NCI-H510A (cell line): ENCODE measurements at places on chromosomes 12 and 14.

- DNase-seq: no peak
Observed at GRCh38 chr14:91899213-91899612, 31.9 kb upstream of the TC2N start.

- DNase-seq: no peak
Observed at GRCh38 chr12:38907201-38907923, 2.0 kb upstream of the CPNE8 start.

DNA sequence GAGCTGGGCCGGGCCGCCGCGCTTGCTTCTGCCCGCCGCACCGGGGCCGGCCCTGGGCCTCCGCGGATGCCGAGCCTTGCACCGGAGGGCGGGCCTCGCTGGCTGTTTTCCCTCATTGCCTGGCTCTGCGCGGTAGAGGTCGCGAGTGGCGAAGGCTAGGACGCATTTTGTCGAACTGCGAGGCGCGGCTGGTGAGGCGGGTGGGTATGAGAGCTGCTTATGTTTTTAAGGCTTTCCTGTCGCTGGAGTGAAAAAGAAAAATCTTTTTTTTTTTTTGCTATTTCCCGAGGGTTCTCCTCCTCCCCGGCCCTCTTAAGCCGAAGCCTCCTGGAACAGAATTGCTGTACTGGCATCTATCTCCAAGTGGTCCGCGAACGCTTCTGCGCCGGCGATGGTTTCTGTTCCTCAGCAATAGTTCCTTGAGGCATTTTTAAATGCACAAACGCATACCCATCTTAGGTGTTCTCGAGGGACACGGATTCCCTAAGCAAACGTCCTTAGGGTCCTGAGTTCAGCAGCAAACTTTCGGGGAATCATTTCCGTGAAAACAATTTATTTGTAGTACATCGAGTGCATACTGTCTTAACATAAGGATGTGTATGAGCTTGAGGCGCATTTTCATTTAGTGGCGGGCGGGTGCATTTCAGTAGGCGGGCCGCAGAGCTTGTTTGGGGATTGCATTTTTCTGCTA, 631 bp downstream of the RESF1 start:
- no peak for DNase-seq

GRCh38 chr14:104821229-104821945, 20.5 kb downstream of the ZBTB42 start:
- DNase-seq: no peak

GRCh38 chr14:59629444-59630287, 53.1 kb upstream of the CCDC175 start:
- no peak for DNase-seq

DNA sequence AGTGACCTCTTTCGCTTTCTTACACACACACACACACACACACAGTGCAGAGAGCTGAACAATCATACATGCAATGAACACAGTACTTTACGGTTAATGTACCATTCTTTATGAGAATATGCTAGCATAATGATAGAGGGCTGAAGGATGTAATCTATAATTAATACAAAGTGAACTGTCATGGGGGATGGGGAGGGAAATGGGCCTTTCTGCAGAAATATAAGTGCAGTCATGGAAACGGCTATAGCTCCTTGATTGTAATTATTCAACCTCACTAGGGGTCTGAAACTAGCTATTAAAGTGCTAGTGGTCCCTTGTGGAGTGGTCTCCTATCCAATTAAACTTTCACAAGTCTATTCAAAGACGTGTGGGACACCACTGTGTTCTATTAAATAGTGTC, 443.2 kb upstream of the FOXG1 start:
- DNase-seq: no peak

GRCh38 chr14:65972346-65972870, 513.8 kb upstream of the CCDC196 start:
- no peak for DNase-seq

- DNase-seq: no peak
Observed at GRCh38 chr14:36974985-36975384, 197.4 kb downstream of the SLC25A21 start.

- DNase-seq: no peak
Observed at GRCh38 chr12:92341065-92341668, 195.5 kb upstream of the BTG1 start.

DNA sequence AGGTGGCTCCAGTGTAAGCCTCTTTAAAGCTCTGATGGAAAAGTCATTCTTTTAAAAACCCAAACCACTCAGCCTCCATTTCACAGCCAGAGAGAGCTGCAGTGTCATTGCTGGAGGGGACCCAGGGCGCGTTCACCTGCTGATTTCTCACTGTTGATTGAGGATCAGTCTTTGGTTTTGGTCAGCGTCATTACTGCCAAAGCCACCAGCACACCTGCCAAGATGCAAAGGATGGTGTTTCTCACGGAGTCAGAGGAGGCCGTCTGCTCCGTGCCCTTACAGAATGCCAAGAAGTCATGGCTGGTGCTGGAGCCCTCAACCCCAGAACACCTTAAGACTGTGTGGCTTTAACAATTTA, 32.8 kb upstream of the BATF start:
- no peak for DNase-seq

- no peak for DNase-seq
Observed at GRCh38 chr14:76467711-76468155, 91.8 kb downstream of the ESRRB start.

GRCh38 chr12:50085615-50086072, 502 bp downstream of the SMARCD1 start:
- DNase-seq: no peak

DNA sequence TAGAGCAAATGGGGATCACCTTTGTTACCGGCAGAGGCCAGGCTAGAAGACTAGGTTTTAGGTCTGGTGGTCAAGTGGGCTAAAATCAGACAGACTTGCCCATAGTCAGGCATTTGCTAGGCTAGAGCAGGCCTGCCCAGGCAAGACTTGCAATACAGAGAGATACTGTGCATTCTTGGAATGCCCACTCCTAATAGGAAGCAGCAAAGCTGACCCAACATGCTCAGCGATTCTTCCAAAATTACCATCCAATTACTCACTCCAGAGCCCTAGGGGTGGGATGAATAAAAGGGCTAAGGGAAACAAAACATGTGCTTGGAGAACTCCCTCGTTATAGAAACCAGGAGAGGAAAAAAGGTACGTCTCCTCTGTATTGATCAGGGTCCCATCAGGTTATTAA, 187.8 kb upstream of the AMIGO2 start:
- no peak for DNase-seq

DNA sequence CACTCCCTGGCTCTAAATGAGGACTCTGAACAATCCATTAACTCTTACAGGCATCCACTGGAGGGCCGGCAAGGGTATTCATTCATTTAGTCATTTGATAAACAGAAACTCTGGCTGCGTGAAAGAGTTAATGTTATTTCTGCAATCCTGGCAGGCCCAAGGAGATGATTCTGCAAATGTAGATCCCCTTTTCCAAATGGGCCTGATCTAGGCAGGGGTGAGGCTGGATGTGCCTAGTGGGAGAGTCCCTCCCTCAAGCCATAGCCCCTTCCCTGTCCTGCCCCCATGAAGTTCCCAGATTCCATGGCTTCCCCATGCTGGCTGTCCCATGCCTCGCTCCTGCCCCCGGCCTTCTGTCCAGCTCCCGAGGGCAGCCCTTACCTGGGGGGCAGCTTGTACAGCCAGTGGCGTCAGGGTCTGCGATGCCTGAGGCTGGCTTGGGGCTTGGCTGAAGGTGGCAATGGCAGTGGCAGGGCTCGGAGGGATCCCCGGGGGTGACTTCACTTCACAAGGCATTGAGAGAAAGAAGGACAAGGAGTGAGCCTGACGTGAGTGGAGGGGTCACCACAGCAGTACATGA, 18.4 kb downstream of the POU6F1 start:
- DNase-seq: no peak

- DNase-seq: no peak
Observed at GRCh38 chr14:21097636-21098075, 799 bp downstream of the ZNF219 start.

DNA sequence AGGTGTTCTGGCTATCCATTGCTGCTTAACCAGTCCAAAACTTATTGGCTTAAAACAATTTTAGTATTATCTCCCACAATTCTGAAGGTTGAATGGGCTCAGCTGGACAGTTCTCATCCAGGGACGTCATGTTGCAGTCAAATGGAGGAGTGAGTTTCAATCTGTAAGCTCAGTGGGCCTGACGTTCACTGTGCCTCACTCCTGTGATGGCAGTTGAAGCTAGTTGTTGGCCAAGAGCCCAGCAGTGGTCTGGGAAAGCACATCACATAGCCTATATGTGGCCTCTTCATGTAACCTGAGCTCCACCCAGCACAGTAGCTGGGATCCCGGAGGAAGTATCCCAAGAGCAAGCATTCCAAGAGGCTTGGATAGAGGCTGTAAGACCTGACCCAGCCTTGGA, 40.6 kb upstream of the CDKN3 start:
- DNase-seq: no peak

GRCh38 chr12:120762086-120762485, 36.5 kb downstream of the ACADS start:
- no peak for DNase-seq

DNA sequence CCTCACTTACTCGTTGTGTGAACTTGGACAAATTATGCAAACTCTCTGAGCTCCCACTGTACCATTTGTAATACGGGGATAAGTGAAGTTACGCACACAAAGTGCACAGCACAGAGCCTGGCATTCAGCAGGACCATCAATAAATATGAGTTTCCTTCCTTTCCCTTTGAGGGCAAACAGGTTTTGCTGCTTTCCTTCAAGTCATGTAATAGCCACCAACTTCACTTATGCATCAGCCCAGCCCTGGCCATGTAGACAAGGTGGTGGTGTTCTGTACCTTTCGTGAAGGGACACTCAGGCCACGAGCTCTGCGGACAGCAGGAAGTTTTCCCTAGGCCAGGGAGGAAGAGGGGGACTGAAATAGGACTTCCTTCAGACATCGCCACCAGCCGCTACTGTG, 272.7 kb downstream of the CACNA1C start:
- peak; percentile 40 for DNase-seq
